ENCODE measurements at places on chromosomes 11 and 22.

DNA sequence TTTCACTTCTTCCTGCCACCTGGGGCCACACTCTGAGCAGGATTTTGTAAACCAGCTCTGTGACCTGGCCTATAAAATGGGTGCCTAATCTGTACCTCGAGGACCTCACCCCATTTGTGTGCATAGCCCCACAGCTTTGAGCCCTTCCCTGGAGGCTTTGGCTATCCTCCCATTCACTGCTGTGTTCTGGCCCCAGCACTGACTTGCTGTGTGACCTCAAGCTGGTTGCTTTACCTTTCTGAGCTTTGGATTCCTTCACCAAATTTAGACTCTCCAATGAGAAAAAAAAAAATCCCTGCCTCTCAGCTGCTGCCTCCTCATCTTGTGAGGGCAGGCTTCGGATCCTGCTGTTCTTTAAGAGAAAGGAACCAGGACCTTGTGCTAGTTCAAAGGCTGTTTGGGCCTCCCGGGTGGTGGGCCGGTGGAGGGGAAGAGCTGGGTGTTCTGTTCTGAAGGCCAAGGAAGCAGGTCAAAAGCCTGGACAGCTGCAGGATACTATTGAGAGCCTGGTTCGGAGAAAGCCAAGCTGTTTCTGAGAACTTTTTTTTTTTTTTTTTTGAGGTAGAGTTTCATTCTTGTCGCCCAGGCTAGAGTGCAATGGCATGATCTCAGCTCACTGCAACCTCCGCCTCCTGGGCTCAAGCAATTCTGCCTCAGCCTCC, 1.1 kb upstream of the PYGM start:
- DNase-seq: no peak

GRCh38 chr11:121790430-121790829, 325.6 kb downstream of the BLID start:
- no peak for DNase-seq

- DNase-seq: no peak
These were observed 988 bp downstream of the TNRC6B start for GRCh38 chr22:40178417-40179409.

- no peak for DNase-seq
These were observed 4.4 kb downstream of the ALX4 start for GRCh38 chr11:44305470-44306051.

- DNase-seq: no peak
These were observed 7.8 kb downstream of the MS4A12 start for GRCh38 chr11:60500276-60500910.

DNA sequence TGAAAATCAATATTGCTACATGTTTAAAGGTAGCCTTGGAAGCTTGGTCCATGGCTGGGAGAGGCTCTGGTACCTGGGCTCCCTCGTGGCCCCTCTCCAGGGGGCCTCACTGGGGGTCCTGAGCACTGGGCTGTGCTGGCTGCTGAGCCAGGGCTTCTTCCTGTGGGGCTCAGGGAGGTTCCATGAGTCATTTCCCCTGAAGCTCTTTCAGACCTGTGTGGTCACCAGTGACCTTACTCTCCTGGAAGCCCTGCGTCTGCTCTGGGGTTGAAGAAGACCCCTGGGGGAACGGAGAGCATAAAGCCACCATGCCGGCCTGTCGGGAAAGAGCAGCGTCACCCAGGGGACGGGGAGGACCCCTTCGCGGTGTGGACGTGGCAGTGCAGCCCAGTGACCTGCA, 389.0 kb downstream of the TBC1D22A start:
- DNase-seq: no peak

- DNase-seq: no peak
These were observed 227.5 kb downstream of the MIAT start for GRCh38 chr22:26884921-26885320.

- DNase-seq: no peak
These were observed 13.5 kb downstream of the EIF3L start for GRCh38 chr22:37862570-37863325.

DNA sequence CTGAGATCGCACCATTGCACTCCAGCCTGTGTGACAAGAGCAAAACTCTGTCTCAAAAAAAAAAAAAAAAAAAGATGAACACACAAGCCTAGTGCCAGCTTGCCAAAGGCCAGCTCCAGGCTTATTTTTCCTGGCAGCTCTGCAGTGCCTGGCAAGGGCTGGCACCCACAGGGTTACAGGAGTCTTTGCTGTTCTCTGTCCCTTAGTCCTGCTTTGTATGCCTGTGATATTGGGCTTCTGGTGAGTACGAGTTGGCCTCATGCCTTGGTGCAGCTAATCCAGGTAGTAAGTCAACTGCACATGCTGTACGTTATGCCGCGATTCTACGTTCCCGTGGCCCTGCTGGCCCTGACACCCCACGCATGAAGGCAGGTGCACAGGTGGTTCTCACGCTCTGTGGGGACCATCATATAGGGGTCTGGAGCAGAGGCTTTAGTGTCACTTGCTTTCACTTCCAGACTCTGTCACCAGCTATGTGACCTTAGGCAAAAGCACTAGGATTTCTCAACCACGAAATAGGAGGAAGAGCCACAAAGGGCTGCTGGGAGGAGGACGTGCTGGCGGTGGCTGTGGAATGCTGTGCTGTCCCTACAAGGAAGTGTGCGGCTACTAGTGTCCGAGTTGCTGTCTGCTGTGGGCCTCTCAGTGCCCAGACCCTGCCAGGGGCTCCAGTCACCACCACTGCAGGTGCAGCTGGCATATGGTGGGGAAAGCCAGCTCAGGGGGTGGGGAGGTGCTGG, 21.4 kb upstream of the RASL10A start:
- DNase-seq: no peak

GRCh38 chr11:28922386-28922981, 814.3 kb downstream of the METTL15 start:
- DNase-seq: no peak

DNA sequence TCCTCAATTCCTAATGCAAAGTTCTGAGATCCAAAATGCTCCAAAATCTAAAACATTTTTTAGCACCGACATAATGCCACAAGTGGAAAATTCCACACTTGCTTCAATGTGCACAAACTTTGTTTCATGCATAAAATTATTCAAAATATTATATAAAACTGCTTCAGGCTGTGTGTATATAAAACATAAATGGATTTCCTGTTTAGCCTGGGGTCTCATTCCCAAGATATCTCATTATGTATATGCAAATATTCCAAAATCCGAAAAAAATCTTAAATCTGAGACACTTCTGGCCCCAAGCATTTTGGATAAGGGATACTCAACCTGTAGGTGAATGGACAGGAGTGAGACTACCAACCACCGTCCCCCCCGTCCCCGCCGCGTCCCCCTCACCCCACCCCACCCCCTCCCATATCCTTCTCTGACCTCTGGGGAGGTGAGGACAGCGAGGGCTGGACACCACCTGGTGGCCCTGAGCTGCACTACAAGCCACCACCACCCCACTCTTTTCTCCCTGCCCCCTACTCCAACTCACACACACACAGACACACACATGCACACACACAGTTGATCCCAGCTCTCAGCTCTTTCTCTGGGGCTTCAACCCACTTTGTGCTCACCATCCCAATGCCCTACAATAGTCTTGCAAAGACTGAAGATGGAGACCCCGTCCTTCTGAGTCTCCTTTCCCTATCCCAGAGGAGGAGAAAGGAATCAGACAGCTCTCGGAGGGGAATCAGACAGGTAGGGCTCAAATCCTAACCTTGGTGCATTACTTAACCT, 101.0 kb downstream of the PDE2A start:
- no peak for DNase-seq

DNA sequence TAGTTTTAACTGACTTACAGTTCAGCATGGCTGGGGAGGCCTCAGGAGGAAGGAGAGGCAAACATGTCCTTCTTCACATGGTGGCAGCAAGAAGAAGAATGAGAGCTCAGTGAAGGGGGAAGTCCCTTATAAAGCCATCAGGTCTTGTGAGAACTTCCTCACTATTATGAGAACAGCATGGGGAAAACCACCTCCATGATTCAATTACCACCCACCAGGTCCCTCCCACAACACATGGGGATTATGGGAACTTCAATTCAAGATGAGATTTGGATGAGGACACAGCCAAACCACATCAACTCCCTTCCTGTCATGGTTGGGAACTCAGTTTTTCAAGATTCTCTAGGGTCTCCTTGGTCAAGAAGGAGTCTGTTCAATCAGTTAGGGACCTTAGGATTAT, 432.9 kb upstream of the CNTN5 start:
- no peak for DNase-seq

- no peak for DNase-seq
These were observed 191.1 kb upstream of the ARHGAP20 start for GRCh38 chr11:110903378-110903777.

- DNase-seq: no peak
These were observed 97.6 kb downstream of the KCNQ1 start for GRCh38 chr11:2542406-2542805.

DNA sequence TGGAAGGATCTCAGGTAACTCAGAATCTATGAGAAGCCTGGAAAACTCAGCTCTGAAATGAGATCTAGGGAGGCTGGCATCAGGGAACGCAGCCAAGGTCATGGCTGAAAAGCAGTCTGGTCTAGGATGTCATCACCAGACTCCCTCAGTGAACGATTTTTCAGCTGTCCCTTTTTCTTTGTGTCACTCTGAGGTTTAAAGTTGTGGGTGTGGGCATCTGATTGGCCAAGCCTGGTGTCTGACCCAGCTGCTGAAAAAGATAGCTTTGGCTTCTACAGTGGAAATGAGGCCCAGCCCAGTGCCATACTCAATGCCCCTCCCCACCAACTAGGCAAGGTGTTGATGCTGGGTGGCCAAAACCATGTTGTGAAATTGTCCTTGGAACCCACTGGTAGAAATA, 14.5 kb downstream of the RPS3 start:
- DNase-seq: no peak

GRCh38 chr11:37505406-37505805, 907.4 kb upstream of the RAG2 start:
- DNase-seq: no peak

GRCh38 chr11:69674267-69674885, 777 bp downstream of the LTO1 start:
- no peak for DNase-seq

GRCh38 chr22:30668386-30668710, 673 bp upstream of the DUSP18 start:
- no peak for DNase-seq

DNA sequence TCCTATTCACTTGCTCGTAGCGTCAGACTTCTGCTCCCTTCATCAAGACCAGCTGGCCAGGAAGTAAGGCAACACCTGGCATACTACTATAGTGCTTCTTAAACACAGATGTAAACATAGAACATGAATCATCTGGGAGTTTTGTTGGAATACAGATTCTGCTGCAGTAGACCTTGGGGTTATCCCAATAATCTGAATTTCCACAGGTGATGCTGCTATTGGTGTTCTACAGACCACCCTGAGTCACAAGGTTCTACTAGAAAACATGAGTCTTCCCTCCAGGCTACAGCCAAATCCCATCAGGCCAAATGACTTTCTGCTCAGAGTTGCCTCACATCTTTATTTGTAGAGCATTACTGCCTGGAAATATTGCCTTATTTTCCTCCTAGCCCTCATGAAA, 175.2 kb downstream of the NELL1 start:
- DNase-seq: no peak

Measured in stimulated activated CD8-positive, alpha-beta memory T cell treated with anti-CD3 and anti-CD28 coated beads, Interleukin-2, amount 100 ng/mL, for 1 hour (primary cell).